ENCODE measurements at places on chromosomes 6 and 20. TPM values are rescaled to one million over a fixed set of nuclear protein-coding genes. Genes with fewer than 3 reads are reported as not detected.

Gene DDX43
- total RNA-seq, result 1.00 TPM

Gene IRAK1BP1
- total RNA-seq, result 5.6 TPM

Gene BHLHE23
- total RNA-seq, result not detected

Gene TULP1
- total RNA-seq, result not detected

Gene BTNL2
- total RNA-seq, result not detected

Gene TP53TG5
- not detected for total RNA-seq

Gene RPL10A
- 1,863 TPM for total RNA-seq

Gene MCCD1
- total RNA-seq, result not detected

Gene SAPCD1
- not detected for total RNA-seq

Gene PGC
- total RNA-seq, result not detected

Gene ECHDC1
- 39.6 TPM for total RNA-seq

Gene NRSN1
- total RNA-seq, result not detected

Gene SLC25A27
- 11.7 TPM for total RNA-seq

Gene SEMG1
- not detected for total RNA-seq

Gene ULBP1
- total RNA-seq, result 9.6 TPM

Gene KIFC1
- total RNA-seq, result 0.68 TPM

Gene MAPK13
- 55.0 TPM for total RNA-seq

Gene TNNC2
- not detected for total RNA-seq

Gene GSTA3
- total RNA-seq, result not detected

Gene SLC22A16
- not detected for total RNA-seq

Gene ZC2HC1B
- not detected for total RNA-seq

Gene SIRPA
- total RNA-seq, result 8.5 TPM

Gene SAMD5
- 1.4 TPM for total RNA-seq

Gene TPX2
- total RNA-seq, result 2.6 TPM

Gene TRIM31
- total RNA-seq, result under 0.01 TPM

Gene RSPO4
- total RNA-seq, result not detected

Gene PSORS1C2
- total RNA-seq, result not detected

Gene MUC22
- total RNA-seq, result not detected

Gene LY86
- total RNA-seq, result not detected

Gene RRAGD
- 5.1 TPM for total RNA-seq

Gene CD109
- total RNA-seq, result 152 TPM

Gene TSPO2
- total RNA-seq, result not detected

Gene NKX2-2
- not detected for total RNA-seq

Gene PEX3
- 16.4 TPM for total RNA-seq

Gene EMILIN3
- not detected for total RNA-seq

Gene MPC1
- total RNA-seq, result 35.9 TPM

Gene FHL5
- not detected for total RNA-seq

Gene TOMM34
- 16.7 TPM for total RNA-seq

Gene PARD6B
- total RNA-seq, result 14.8 TPM

Gene FERMT1
- 80.4 TPM for total RNA-seq

Gene TSPYL4
- 2.1 TPM for total RNA-seq

Gene OPRL1
- total RNA-seq, result 0.34 TPM

Gene RGS17
- 1.4 TPM for total RNA-seq

Gene SPATS1
- not detected for total RNA-seq

Gene CD83
- 1.4 TPM for total RNA-seq

Gene NEURL2
- 1.9 TPM for total RNA-seq

Gene TRIM15
- total RNA-seq, result not detected

Gene FOXA2
- 10.9 TPM for total RNA-seq

Gene IRF4
- total RNA-seq, result under 0.01 TPM

Gene IL17A
- not detected for total RNA-seq

Gene SPATA25
- total RNA-seq, result 1.00 TPM

Gene TGM3
- total RNA-seq, result 16.7 TPM

Gene SLC17A1
- not detected for total RNA-seq

Gene RAET1G
- total RNA-seq, result 65.6 TPM

Gene ANKRD66
- total RNA-seq, result not detected
